ENCODE measurements at places on chromosomes 5 and 9.
A peak's percentile ranks its signal among the peaks of the same experiment; 100 is the strongest.

DNA sequence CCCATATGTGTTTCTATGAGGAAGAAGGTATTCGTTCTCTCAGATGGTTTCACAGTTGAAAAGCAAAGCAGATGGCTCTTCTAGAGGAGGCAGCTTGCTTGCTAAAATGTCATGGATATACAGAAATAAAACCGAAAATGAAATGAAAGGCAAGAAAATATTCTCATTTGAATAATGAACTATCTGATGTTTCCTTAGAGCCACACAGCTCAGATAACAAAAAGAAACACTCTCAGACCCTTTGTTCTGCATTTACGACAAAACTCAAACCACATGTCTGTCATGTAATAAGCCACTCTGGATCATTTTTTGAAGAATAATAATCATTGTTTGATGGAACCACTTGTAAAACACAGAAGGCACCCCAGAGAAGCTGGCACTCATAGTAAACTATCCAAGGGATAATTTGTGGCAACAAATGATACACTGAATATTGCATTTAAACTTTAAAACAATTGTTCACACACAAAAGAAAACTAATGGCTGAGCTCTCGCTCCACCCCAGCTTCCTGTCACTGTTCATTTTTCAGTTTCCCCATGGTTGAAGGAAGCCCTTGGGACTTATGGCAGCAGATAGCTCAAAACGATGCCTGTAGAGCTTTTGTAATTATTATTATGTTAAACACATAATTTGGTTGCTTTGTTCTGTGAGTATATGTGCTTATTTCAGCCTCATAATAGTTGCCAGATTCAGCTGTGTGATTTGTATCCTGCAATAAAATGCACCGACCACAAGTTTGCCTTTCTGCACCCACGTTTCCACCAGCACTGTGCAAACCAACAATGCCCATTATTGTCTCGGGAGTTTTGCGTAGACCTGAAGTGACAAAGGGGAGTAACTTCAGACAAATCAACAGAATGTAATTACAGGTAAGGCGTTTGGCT is 256.0 kb downstream of the TMEM167A start:
- H3K27ac ChIP-seq, result peak overlapping the region; percentile 82
- peaks cover 9% of the 10 kb centered on the region for H3K4me1 ChIP-seq
- H3K36me3 ChIP-seq, result no peaks in the 10 kb centered on the region

- no peak for DNase-seq
- H3K27ac ChIP-seq, result no peak overlapping the region
- H3K4me1 ChIP-seq, result no peaks in the 10 kb centered on the region
- H3K4me3 ChIP-seq, result no peak overlapping the region
- H3K36me3 ChIP-seq, result no peaks in the 10 kb centered on the region
These were observed 313.2 kb downstream of the SLIT3 start for GRCh38 chr5:168987543-168988300.

DNA sequence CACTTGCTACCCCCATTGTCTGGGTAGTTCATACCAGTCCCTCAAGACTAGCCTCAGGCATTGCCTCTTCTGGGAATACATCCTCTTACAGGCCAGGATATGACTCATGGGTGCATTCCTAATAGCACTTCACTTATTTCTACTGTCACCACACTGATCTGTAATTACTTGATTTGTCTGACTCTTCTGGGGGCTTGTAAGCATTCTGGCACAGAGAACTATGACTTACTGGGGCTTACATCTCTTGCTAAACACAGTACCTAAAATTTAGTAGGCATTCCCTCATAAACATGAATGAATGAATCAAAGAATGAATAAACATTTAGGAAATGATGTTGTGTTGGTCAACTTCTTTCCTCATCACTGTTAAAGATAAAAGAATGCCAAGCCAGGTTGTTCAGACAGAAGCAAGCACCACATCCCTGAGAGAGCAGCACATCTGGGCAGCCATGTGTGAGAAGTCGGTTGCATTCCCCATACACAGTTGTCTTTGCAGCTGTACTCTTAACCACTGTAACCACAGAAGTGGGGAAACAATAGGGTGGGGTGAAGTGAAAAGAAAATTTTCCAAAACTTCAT is 27.6 kb downstream of the IL7R start:
- H3K4me3 ChIP-seq, result no peak overlapping the region
- no peaks in the 10 kb centered on the region for H3K27me3 ChIP-seq
- H3K4me1 ChIP-seq, result peaks cover 7% of the 10 kb centered on the region
- no peak overlapping the region for H3K27ac ChIP-seq

DNA sequence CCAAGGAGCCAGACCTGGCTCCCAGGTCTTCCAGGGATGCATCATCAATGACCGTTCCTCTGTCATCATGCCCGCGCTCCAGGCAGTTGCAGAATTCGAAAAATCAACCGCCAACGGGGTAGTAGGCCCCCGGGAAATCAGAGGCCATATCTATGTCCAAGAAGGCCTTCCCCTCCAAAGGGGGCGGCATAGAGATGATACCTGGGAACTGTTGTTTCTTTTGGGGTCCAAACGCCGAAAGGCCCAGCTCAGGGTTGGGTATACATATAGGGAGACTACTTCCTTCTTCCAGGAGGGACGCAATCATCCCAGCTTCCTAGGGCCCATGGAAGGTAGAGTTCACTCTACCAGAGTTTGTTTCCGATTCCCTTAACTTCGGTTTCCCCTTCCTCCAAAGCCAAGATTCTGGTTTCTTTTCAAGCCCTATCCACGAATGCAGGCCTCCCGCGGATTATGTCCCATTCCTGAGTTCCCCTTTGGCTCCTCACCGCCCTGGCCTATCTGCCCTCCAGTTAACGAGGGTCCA is 754 bp downstream of the DCAF12 start:
- no peaks in the 10 kb centered on the region for H3K36me3 ChIP-seq
- peaks cover 41% of the 10 kb centered on the region for H3K4me1 ChIP-seq
- H3K27ac ChIP-seq, result peak overlapping the region; percentile 49
- DNase-seq, result no peak

DNA sequence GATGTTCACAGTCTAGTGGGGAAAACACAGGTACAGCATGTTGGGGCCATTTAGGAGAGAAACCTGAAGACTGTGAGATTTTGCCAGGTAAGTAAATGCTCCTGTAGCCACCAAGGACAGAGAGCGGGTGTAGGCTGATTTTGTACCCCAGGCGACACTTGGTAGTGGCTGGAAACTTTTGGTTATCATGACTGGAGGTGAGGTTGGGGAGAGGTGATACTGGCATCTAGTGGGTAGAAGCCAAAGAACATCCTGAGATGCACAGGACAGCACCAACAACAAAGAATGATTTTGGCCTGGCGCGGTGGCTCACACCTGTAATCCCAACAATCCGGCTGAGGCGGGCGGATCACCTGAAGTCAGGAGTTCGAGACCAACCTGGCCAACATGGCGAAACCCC is 38.8 kb upstream of the PWWP2A start:
- no peaks in the 10 kb centered on the region for H3K4me1 ChIP-seq
- no peaks in the 10 kb centered on the region for H3K36me3 ChIP-seq
- H3K27me3 ChIP-seq, result peaks cover 13% of the 10 kb centered on the region
- no peak overlapping the region for H3K4me3 ChIP-seq
- no peak for DNase-seq
- H3K27ac ChIP-seq, result no peak overlapping the region

- no peak overlapping the region for H3K27ac ChIP-seq
- H3K36me3 ChIP-seq, result no peaks in the 10 kb centered on the region
- H3K27me3 ChIP-seq, result no peaks in the 10 kb centered on the region
- DNase-seq, result peak; percentile 6
- no peak overlapping the region for H3K4me3 ChIP-seq
These were observed 32.2 kb upstream of the ANGPTL2 start for GRCh38 chr9:127154390-127155191.

DNA sequence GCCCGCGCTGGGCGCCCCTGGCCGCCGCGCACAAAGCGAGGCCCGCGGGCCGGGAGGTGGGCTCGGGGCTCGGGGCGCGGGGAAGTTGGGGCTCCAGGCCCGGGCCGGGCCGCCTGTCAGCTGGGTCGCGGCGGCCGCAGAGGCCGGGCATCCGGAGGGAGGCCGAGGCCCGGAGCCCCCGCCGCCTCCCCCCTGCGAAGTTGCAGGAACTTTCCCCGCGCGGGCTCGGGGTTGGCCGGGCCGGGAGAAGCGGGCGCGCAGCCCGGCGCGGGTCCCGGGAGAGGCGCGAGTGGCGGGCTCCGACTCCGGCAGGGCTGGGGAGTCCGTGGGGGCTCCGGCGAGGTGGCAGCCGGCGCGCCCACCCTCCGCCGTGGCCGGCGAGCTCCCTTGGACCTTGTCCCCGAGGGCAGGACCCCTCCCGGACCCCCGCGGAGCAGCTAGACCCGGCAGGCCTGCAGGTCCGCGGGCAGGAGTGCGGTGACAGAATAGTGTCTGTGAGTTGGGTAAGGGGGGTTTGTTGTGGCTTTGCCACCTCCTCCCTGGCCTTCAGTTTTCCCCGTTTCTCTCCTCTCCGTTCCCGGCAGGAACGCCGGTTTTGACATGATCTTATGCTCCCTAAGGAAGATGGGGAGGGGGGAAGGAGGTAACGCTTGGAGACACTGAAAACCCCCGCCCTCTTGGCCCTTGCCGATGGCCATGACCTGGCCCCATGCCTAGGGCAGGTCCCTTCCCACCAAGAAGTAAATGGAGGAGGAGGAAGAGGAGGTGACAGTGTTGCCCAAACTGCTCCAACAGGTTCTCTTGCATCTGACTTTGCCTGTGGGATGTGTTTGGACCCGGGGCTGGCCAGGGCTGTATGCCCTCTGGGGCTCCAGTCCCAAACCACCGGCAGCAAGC is 942 bp downstream of the PHF2 start:
- peak overlapping the region; percentile 83 for H3K4me3 ChIP-seq
- no peaks in the 10 kb centered on the region for H3K27me3 ChIP-seq
- DNase-seq, result no peak
- H3K27ac ChIP-seq, result no peak overlapping the region

Measured in naive B cell (primary cell).